ENCODE measurements at places on chromosomes 1 and 21.

DNA sequence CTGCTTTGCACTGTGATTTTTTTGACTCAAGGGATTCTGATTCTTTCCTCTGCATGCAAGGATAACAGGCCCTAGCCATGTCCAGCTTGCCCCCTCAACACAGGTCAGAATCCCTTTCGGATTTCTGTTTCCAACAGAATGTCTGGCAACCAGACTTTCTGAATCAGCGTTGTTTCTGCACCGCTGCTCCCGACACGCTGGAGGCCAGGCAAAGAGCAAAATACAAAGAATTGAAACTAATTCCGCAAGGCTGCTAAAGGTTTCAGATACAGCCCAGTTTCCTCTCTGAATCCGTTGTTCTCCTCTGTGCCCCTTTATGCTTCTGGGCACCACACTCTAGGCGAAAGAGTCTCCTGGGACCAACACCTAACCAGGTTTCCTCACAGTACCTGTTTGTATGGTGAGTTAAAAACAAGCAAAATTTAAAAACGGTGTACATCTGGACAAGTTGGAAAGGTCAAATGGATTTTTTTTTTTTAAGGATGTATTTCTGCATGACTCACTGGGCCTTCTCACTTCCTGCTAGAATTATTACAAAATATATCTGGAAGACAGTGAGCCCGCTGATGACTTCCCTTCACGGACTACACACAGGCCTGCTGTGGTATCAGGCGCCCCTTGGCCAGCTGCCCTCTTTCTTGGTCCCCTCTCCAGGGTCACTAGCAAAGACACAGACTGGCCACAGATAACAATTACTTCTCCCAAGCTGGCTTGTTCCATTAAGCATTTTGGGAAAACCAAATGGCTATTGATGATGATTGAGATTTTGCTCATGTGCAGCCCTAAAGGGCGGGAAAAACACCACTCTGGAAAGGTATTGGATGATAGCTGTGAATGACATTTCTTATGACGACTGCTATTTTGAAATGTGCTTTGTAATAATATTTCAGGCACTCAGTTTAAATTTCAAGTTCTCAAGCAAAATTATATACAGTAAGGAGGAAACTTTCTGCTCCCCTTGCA is 118.3 kb downstream of the TGFB2 start:
- peak; percentile 80 for DNase-seq

DNA sequence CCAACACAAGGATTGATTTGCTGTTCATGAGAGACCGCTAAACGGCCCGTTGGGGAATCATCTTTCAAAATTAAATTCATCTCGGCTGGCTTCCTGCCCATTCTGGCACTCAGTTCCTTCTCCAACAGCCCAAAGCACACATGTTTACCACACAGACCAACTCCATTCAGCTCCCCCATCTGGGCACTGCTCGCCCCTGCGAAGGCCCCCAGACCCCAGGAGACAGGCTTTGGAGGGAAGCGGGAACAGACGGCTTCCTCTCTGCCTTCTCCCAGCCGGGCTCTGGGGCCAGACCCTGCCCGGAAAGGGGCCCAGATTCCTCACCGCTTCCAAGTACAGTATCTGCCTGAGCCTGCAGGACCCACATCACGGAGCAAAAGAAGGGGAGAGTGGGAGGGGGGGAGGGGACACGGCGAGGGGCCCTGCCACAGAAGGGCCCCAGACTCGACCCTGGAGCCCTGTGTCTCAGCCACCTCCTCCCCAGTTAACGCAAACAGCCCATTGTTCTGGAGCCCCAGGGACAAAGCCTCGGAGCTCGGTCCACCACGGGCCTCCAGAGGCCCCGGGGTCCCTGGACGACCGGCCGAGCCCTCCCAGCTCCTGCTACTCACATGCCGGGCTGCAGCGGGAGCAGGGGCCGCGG is 660 bp downstream of the MEGF6 start:
- DNase-seq: no peak

DNA sequence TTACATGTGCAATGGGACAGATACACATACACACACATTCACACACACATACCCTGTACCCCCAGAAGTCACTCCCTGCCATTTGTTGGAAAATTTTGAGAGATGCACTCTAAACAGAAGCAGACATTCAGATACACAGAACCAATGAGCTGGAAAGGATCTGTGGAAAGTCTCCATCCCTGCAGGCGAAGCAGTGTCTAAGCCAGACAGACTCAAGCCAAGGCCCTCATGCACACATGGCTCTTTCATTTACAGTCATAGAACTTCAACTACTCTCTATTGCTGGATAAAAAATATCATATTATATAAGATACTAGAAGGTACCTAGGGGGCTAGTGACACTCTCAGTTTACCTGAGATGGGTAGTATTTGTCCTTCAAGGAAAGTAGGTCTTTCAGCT is 7.3 kb upstream of the SEC16B start:
- no peak for DNase-seq

DNA sequence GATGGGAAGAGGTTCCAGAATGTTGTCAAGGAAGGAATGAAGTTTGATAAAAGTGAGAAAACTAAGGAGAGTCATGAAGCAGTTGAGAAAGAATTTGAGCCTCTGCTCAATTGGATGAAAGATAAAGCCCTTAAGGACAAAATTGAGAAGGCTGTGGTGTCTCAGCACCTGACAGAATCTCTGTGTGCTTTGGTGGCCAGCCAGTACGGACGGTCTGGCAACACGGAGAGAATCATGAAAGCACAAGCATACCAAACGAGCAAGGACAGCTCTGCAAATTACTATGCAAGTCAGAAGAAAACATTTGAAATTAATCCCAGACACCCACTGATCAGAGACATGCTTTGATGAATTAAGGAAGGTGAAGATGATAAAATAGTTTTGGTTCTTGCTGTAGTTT is 142.8 kb downstream of the CDC7 start:
- no peak for DNase-seq

DNA sequence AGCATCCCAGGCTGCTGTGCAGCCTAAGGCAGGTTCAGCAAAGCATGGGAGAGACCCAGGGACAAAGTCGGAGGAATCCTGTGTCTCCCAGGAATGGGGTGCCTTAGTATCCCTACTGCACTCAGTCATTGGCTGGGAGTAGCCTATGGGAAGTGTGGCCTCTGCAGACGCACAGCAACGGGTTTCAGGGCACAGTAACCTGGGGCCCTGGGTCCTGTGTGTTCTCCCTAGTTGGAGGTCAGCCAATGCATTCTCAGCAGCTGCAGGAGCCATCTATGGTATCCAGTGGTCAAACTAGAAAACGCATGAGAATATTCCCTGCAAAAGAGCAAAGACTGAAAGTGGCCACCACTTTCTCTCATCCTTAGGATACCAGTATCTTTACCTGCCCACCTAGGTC is 13.7 kb upstream of the C1orf21 start:
- no peak for DNase-seq

GRCh38 chr1:248841702-248842395 is 3.8 kb downstream of the ZNF672 start:
- peak; percentile 33 for DNase-seq

DNA sequence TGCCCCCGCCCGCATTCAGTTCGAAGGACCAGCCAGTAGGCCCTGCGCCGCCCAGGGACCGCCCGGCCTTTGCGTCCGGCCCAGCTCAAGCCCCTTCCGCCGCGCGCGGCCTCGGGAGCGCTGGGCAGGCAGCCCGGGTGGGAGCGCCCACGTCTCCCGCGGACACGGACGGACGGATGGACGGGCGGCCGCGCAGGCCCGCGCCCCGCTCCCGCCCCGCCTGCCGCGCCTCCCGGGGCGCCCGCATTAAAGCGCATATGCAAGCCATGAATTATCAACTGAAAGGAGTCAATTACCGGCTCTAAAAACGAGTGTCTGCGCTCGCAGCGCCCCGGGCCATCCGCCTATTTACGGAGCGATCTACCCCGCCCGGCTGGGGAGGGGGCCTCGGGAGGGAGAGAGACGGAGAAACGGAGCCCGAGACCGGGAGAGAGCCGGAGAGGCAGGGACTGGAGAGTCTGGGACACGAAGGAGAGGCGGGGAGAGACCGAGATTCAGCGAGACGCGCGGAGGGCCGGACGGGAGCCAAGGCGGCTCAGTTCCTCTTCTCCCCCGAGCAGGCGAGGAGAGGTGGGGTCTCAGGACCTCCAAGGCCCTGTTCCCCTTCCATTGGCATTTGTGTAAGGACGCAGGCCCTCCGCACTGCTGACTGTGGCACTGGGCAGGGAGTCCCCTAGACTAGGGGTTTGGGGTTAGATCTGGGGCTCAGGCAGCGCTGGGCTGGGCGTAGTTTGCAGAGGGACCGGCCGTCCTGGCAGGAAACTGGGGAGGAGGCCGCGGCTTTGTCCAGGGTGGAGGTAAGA is 41.3 kb upstream of the DMBX1 start:
- DNase-seq: no peak

GRCh38 chr1:244212219-244212618 is 161.1 kb downstream of the ZBTB18 start:
- no peak for DNase-seq

DNA sequence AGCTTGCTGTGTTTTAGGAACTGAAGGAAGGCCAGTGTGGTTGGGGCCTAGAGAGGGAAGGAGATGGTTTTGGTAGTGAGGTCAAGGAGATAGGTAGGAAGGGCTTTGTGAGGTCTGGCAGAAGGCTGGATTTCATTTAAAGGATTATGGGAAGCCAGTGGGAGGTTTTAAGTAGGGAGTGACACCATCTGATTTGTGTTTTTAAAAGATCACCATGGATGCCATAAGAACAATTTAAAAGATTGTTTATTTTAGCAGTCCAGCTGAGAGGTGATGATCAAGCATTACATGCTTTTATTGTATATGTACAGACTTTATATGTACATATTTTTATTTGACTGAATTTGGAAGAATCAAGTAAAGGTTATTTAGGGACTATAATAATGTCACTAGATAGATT is 26.4 kb downstream of the RGL1 start:
- no peak for DNase-seq

DNA sequence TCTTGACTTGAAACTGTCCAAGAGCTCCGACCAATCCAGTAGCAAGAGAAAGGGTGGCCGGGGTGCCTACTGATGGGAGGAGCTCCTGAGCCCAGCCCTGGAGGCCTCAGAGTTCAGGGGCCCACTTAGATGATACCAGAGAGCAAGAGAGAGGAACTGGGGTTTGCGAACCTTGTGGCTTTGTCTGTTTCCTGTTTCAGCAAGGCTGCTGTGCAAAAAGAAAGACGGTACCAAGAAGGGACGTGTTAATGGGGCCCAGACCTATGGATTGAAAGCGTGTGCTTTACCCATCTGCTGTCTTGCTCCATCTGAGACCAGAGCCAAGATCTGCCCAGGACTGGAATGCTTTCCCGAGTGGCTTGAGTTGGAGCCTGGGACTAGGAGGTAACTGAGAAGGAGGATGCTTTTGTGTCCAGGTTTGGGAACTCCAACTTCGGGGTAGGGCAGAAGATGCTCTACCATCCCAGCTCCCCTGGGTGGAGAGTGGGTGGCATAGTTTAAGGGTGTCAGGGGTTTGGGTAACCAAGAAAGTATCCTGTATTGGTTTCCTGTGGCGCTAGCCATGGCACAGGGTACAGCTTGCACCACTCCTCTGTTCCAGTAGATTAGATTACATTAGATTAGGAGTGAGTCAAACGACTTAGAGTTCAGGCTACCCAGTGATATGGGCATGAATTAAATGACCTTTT is at the start of gene TRAF3IP3:
TRAF3IP3 (plus strand) TSS at position 128 of the 689 bp plus-strand sequence. CDS start 3,987 bp downstream, outside the sequence.
- peak; percentile 77 for DNase-seq

DNA sequence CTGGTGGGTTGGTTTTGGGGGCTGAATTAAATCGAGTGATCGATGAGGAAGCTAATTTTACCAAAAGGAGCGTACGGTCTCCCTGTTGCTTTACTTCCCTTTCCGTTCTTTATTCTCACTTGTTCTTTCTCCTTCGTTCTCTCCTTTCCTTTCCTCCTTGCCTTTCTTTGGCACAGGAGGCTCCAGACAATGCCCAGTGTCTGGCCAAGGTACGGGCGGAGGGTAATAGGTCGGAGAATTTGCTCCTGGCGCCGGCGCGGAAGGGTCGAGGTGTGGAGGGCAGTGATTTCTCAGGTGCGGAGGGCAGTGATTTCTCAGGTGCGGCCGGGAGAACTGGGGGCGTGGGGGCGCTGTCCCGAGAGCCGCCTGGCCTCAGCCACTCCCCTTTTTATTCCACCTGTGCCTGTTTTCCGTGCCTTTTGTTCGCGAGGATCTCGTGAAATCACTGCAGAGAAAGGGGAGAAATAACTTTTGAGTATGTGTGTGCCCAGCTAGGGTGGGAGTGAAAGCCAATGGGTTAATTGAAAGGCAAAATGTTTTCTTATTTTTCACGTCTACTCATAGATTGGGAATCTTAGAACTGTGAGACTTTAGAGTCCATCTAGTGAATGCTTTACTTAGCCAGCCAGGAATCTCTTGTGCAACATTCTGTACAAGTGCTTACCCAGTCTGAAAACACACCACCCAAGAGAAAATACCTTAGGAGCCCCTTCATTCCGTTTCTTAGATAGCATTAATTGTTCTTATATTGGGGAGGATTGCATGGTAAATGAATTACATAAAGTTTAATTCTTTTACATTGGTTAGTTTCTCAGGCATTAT is 1.3 kb downstream of the FNBP1L start:
- DNase-seq: no peak

DNA sequence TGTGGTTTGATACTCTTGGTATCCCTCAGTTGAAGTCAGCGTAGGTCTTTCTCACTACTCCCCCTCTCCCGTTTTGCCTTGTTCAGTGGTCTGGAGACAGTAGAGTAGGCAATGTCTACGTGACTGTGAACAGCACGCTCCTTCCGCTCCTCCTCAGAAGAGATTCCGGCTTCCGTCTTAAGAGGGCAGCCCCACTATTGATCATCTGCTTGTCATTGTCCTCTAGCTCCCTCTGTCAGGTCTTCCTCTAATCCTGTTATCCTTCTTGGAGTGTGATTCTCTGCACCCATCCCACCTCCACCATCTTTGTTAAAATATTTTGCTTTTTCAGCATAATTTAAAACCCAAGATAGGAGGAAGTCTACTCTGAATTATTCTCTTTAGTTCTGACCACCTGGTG is 129.9 kb upstream of the KCNK2 start:
- no peak for DNase-seq

Data from suppressor macrophage treated with lipopolysaccharide for 4 hours (primary cell).